Stimulated activated CD8-positive, alpha-beta memory T cell treated with anti-CD3 and anti-CD28 coated beads, Interleukin-2, amount 100 ng/mL, for 1 hour (primary cell): ENCODE measurements at places on chromosomes 1 and 21.

- DNase-seq = no peak
Observed at GRCh38 chr1:175826705-175827104, 83.3 kb upstream of the TNR start.

- DNase-seq = no peak
Observed at GRCh38 chr1:216475659-216476276, 52.5 kb upstream of the USH2A start.

DNA sequence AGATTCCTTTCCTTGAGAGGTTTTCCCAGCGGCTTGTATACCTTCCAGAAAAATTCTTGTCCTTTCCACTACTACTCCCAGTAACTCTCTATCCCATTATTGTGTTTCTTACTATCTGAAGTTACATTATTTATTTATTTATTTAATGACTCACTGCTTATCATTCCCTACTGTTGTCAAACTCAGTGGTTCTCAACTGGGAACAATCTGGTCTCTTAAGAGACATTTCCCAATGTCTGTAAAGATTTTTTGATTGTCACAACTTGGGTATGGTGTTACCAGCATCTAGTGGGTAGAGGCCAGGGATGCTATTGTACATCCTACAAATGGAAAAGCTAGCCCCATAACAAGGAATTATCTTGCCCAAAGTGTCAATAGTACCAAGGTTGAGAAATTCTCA lies 771.5 kb upstream of the ADGRL2 start:
- DNase-seq = no peak

GRCh38 chr1:60279798-60280197 lies 206.2 kb upstream of the C1orf87 start:
- no peak for DNase-seq

DNA sequence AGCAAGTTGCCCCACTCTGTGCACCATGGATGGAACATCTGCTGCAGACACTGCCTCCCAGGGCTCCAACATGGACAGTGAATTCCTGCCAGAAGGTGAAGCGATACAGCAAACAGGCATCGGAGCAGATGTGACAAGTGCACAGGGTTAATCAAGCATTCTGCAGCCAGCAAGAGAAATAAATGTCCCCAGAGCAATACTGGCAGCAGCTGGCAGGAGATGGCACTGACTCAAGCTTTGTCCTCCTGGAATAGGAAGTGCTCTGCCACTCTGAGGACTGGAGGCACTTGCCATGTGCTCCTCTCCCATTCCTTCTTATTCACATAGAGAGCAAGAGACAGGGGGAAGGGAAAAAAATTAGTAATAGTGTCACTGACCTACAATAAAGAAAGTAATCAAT lies 402.7 kb upstream of the DAB1 start:
- no peak for DNase-seq

DNA sequence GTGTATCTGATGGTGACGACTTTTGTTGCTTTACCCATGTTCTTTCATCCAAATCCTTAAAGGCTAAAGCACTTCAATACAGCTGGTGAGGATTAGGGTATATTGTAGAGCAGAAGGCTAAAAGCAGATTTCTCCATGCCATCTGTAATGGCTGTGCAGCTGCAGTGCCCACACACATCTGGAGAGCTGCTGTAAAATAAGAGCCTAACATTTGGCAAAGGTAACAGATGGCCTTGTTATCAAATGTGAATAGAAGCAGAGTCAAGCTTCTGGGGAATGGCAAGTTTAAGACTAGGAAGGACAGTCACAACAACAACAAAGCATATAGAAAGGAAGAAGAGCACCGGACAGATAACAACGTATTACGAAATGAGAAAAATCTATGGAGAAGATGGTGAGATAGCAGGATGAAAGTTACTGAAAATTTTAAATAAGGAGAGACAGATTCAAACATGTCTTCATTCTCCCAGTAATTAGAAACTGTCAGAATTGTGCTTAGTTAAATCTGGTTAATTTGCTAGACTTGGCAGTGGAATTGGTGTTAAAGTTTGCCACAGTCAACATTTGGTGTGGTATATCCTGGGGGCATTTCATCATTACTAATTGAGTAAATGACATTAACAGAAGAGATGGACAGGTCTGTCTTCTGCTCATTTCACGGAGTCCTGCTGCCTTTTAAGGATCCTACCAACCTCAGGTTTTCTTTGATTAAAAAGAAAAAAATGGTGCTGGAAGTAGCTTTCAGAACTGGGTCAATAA lies 1093.2 kb downstream of the ADGRL2 start:
- DNase-seq = no peak

GRCh38 chr1:83741348-83741747 lies 257.6 kb downstream of the TTLL7 start:
- DNase-seq = no peak
